ENCODE measurements at places on chromosomes 2 and 18.

GRCh38 chr2:171315781-171316180, 118.0 kb downstream of the METTL8 start:
- DNase-seq, result no peak

DNA sequence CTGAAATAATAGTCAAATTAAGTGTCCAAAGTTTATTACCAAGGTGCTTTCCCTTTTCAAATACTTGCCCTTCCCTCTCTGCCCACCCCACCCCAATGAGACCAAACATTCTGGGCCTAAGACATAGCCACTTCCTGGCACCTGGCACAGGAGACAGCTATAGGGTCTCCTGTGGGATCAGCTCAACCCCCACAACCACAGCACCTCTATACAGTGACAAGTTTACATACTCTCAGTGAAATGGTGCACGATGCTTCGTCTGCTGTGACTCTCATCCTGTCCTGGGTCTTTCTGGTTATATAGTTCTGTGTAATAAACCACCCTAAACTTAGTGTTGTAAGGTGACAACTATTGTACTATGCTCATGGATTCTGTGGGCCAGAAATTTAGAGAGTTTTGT, 466.2 kb downstream of the FBXO15 start:
- no peak for DNase-seq

GRCh38 chr2:206693399-206694137, 24.6 kb downstream of the DYTN start:
- DNase-seq, result peak; percentile 80

GRCh38 chr2:119222213-119222612, 1.4 kb upstream of the STEAP3 start:
- DNase-seq, result no peak

DNA sequence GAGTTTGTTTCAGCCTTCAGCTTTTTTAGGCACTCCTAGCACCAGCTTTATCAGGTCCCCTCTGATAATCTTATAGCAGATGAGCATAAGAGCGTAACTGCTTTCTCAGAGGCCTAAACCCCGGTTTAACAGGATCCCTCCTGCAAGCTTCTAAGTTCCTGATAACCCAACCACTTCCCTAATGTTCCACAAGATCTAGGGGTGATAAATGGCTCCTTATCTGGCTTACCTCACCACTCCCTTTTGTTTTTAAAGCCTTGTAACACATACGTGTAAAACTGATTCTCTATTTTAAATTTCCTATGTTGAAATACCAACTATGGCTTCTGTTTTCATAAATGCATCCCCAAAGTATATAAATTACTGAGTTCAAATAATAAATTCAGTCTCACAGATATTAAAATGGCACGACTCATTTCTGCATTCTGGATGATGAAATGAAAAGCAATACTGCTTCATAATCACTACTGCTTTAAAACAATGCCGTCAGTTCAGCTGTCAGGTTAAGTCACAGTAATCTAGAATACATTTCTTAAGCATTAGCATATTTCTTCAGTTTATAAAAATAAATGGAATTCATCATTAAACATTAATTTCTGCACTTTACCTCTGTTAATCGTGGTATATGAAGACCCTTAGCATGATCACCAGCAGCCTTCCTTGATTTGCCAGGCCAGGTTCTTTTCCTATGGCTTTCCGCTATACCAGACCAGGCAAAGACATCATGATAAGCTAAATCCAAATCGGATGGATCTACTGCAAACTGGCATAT, 126.3 kb downstream of the C2orf74 start:
- no peak for DNase-seq

GRCh38 chr2:20443276-20443920, 3.5 kb upstream of the RHOB start:
- DNase-seq, result peak; percentile 33

DNA sequence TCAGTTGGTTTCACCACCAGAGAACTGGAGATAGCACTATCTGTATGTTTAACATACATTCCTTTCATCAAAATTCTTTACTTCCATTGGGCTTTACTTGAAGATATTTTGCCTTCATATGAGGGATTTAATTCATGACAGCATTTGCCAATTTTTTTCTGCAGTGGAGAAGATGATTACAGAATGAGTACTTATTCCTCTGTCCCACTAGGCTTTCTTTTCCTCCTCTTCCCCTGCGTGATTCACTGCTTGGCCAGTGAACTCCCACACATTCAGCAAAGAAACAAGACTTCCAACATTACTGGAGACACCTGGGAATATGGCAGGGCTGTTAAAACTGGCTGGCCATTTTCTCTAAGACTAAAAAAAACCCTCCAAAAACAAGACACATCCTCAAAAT, 425.8 kb upstream of the KCNH7 start:
- DNase-seq, result no peak

GRCh38 chr18:55479656-55480420, 108.2 kb downstream of the TCF4 start:
- no peak for DNase-seq

GRCh38 chr2:57396355-57397098, 650.1 kb upstream of the VRK2 start:
- no peak for DNase-seq

GRCh38 chr2:46510598-46511177, 31.3 kb downstream of the TMEM247 start:
- DNase-seq, result no peak

DNA sequence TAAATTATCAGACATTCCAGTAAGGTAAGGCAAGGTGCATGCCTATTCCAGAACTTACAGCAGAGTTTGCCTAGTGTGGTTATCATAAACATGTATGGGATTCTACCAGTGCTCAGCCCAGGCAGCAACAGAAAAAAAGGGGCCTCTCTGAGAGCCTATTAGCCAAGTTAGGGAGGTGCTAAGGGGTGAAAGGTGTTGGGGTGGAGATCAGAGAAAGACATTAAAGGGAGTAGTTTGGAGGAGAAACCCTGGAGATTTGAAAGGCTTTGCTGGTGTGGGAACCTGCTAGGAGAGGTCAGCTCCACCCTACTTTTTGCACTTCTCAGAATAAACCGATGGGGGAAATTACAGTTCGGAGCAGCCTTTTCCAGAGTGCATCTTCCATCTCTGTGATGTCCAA, 2.9 kb downstream of the ARPC2 start:
- DNase-seq, result no peak

DNA sequence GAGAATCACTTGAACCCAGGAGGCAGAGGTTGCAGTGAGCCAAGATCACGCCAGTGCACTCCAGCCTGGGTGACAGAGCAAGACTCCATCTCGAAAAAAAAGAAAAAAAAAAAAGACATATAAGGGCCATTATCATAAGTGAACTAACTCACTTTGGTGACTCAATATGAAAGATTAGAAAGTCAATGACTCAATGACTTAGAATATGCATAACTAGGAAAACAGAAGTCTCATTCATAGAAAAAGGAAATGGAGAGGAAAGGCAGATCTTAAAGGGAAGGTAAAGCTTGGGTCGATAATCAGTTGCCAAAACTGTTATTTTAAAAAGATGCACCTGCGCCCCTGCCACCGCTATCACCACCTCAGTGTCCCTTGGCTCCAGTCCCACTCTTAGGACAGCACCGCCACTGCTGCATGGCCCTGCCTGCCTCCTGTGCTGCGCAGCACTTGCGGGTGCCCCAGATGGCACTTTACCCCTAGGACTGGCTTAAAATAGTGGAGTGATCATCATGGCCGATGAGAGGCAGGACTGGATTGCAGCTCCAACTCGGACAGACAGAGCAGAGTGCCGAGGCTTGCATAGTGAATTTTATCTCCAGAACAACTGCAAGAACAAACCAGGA, 54.7 kb downstream of the INO80D start:
- no peak for DNase-seq

DNA sequence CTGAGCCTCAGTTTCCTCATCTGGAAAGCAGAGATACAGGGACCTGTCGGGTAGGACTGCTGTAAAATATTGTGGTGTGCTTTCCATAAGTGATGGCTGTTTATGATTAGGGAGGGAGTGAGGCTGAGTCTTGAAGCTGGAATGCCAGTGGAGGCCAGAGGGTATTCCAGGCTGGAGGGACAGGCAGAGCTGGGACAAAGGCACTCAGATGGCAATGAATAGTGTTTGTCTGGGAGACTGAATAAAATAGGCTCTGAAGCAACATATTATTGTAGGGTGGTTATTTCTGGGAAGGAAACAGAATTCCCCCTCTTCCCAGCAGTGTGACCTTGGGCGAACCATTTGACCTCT, 120.7 kb downstream of the INHBB start:
- DNase-seq, result no peak

DNA sequence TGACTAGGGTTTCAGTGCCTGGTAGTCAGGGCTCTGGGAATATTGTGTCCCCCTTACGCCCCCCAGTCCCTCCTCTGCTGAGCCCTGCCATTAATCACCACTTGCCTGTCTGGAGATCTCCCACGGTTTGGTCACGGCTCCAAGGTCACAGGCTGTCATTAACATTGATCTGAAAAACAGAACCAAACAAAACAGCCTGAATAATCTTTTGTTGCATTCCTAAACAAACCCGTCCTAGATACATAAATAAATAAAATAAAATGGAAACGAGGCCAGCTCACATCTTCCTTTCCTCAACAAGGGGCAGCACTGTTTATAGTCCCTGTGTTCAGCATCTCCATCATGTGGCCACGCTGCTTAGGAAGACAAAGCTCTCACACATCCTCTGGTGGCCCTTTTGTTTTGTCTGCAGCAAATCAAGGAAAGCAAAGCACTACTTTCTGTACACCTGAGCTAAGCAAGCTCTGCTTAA, 282.8 kb downstream of the AGPS start:
- no peak for DNase-seq

- no peak for DNase-seq
These were observed 99.5 kb downstream of the TCF4 start for GRCh38 chr18:55488473-55488872.

- no peak for DNase-seq
These were observed 152.1 kb downstream of the NCKAP5 start for GRCh38 chr2:133416146-133416545.

DNA sequence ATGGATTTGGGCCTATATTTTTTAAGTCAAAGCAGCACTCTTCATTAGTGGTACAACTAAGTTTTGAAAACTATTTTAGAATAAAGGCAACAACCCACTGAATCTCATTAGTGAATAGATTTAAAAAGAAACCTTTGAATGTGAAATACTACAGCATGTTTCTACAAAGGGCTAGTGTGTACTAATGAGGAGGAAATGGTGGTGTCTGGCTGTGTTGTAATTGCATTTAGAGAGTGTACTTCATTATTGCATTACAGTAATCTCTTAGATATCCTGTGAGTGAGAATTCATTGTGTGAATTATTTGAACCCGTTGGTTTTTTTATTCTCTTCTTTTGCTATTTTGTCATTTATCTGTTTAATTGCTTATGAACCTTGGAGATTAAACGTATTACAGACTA, 575.4 kb upstream of the FAM98A start:
- DNase-seq, result no peak

DNA sequence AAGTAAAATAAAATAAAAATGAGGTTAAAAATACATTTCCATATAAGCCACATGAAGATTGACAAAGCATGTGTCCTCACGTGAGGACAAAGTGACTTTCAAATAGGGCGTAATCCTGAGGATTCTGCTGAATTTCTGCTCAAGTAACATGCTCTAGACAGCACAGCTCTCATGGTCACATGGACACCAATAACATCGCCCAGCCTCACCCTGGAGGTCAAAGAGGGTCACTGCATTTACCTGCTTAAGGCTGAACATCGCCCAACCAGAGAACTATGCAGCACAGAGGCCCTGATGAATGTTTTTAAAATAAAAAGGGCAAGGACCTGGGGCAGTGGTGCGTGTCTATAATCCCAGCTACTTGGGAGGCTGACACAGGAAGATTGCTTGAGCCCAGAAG, 30.2 kb downstream of the TGFBRAP1 start:
- no peak for DNase-seq

- DNase-seq, result no peak
These were observed 61.2 kb downstream of the COL5A2 start for GRCh38 chr2:189118386-189118785.

- DNase-seq, result no peak
These were observed 94.6 kb downstream of the NYAP2 start for GRCh38 chr2:225494100-225494459.

GRCh38 chr2:240196716-240197461, 56.4 kb upstream of the OTOS start:
- DNase-seq, result no peak

GRCh38 chr2:228938629-228939028, 332.5 kb downstream of the PID1 start:
- no peak for DNase-seq

DNA sequence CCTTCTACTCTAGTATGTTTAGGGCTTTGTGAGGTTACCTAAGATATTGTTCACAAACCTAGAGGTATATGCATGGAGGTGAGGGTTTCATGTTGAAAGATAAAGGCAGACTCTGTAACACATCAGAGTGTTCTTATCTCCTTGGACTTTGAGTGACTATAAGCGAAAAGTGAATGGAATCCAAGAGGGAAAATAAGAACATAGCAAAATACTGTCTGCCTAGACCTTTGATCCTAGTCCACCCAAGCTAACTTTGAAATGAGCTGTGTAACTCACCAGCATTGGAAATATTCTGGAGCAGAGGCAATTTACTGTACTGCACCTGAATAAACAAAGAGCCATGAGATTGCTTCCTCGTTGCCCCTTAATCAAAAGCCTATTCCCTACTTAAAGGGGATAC, 28.2 kb upstream of the GALNT1 start:
- no peak for DNase-seq

DNA sequence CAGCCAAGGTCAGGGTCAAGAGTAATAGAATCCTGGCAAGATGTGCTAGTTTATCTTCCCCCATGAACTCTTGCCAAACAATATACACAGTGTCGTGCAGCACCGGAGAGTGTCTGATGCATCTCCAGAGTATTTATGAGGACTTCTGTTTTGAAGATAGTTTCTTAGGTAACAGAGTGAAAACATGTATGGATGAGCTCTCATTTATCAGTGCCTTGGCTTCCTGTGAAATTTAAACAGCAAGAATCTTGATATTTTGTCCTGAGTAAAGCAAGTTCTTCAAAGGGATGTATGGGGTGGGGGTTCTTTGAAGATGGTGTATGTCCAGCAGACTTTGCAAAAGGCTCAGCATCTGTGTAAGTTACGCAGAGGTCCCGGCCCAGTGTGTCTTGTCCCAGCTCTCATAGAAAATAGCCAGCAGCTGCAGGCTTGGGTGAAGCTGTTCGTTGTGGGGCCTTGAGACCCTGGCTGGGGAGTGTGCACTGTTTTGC, 361.0 kb upstream of the NT5C1B start:
- no peak for DNase-seq

DNA sequence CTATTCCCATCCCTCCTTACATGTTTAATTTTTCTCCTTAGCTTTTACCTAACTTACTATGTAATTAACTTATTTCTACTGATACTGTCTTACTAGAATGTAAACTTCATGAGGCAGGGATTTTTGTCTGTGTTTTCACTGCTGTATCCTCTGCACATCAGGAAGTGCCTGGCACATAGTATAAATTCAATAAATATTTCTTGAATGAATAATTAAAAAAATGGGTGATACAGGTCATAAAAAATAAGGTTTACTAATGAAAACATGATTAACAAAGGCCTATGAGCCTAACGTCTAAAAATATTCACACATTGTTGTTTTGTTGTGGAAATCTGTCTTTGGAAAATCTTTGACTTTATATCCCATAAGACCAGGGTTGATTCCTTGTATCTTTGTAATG, 4.5 kb downstream of the RBKS start:
- no peak for DNase-seq
